ENCODE measurements at places on chromosomes 7 and 10.

DNA sequence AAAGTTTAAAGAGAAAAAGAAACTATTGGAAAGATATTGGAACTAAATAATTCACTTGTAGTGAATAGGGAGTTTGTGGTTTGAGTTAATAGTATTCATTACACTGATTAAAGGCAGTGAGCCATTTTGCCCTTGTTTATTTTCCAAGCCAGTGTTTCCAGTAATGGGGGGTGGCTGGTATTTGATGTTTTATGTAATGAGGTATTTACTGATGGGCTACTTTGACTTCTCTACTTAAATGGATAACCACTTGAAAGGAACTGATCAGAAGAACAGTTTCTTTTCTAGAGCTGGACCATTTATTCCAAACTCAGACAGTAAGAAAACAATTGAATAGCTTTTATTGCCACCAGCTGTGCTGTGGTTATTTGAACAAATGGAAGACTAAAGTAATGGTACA, 227.0 kb upstream of the HDAC9 start:
- DNase-seq = no peak

GRCh38 chr10:5355594-5356301, 9.0 kb upstream of the UCN3 start:
- no peak for DNase-seq

DNA sequence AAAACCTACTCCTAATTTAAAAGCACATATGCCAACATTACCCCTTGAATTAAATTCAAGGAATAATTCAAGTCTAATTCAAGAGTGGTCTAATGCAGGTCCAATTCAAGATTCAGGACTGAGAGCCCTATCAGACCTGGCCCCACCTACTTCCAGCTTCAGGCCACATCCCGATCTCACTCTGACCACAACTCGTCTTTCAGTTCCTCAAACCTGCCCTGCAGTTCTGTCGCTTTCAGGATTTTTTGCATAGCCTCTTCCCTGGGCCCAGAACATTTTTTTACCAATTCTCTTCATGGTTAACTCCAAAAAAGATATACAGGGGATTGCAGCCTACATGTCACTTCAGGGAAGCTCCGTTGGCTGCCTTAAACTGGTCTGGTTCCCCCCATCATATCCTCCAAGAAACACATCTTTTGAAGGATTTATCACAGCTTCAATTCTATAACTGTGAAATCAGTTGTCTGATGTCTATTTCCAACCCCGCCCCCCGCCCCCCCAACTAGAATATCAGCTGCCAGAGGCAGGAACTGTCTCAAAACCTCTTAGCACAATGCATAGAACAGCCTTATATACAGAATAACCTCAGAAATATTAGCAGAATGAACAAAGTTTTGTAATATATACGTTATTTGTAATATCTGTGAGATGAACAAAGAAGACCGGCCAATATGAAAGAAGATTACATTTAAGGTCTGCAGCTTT, 20.8 kb downstream of the CCDC6 start:
- no peak for DNase-seq

DNA sequence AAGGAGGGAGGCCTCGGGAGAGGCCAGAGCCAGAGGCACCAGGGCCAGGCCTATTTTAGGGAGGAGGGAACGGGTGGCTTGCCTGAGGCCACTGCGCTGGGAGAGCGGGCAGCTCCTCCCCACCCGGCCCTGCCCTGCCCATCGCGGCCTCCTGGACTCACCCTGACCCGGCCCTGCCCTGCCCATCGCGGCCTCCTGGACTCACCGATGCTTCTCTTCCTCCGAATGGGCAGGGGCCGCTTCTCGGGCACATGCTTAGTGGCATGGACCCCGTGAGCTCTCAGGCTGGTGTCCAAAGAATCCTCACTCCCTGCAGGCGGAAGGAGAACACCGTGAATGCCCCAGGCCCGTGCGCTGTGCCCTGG, 7.5 kb downstream of the PDGFA start:
- DNase-seq = no peak

- no peak for DNase-seq
Measured at GRCh38 chr10:117884093-117884492, 162.6 kb downstream of the RAB11FIP2 start.

DNA sequence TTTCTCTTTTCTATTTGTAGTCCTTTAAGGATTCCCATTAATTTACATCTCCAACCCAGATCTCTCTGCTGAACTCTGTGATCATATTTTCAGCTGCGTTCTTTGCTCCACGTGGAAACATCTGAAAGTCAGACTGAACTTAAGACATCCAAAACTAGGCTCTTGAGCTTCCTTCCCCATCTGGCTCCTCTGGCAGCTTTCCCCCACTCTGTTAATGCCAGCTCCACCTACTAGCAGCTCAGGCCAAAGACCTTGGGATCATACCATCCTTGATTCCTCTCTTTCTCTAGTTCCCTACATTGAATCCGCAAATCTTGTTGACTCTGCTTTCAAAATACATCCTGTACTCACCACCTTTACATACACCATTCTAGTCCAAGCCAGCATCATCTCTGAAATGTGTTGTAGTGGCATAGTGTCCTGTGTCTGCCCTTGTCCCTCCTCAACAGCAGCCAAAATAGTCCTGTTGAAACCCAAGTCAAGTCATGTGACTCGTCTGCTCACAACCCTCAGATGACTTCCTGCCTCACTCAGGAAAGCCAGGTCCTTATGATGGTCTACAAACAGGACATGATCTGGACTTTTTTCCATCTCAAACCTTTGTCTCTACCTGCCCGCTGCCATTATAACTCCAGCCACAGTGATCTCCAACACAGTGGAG, 7.0 kb downstream of the REEP3 start:
- DNase-seq = no peak

DNA sequence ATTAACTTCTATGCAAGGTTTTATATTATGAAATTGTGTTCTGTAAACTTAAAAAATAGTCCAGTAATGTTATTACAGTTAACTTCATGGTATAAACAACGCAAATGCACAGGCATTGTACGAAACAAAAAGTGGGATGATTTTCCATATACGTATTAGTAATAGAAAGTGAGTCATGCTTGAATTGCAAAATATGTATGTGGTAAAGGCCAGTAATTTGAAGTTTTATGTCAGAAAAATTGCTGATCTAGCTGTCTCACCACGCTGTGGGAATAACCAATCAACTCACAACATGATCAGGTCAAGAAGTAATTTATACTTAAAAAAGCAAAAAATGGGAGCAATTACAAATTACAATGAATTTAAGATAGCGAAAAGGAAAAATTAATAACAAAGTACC, 37.0 kb upstream of the GLI3 start:
- DNase-seq = no peak

GRCh38 chr10:71696628-71697326, 22.8 kb downstream of the C10orf105 start:
- DNase-seq = peak; percentile 43

DNA sequence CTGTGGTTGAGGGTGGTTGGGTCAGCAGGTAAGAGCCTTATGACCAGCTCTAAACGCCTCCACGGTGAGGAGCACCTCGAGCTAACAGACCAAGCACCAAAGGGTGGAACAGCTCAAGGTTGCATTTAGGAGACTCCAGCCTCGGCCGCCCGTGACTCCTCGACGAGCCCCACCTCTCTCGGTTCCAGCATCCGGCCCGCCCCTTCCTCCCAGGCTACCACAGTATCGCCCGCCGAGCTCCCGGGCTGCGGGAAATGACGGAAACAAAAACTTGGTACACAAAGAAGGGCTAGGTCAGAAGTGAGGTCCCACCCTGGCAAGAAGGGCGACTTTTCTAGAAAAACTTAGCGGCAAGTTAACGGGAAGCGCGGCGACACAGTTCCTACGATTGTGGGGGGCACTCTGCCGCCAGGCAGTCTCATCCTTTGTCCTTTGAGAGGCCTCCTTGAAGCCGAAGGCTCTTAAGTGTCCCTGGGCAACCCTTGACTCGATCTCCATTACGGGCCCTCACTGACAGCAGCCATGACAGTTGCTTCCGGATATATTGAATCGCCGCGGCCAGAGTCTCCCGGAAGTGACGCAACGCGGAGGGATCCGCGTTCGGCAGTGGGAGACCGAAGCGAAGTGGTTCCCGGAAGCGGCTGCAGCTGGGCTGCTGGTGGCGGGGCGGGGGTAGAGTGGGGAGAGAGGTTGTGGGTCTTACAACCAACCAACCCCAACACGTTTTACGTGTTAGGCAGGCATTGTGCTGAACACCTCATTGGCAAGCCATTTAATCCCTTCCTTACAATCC, 40.2 kb upstream of the ZNF518A start:
- DNase-seq = peak; percentile 76

GRCh38 chr10:129411772-129412171, 55.3 kb upstream of the MGMT start:
- DNase-seq = no peak

DNA sequence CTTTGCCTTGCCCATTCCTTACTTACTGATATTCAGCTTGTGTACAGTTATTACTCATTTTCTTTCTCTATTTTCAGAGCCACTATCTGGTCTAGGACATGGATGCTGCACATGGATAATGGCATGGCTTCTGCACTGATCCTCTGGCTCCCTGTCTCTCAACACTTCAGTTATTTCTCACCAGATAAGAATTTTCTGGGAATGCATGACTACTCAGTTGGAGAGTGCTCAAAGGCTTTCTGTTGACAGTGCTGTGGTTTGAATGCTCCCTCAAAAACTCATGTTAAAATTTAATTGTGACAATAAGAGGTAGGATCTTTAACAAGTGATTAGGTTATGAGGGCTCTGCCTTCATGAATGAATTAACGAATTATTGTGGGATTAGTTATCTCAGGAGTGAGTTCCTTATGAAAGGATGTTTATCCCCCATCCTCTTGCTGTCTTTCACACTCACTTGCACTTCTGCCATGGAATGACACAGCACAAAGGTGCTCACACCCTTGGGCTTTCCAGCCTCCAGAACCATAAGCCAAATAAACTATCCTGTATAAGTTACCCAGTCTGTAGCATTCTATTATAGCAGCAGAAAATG, 16.1 kb upstream of the PIK3CG start:
- no peak for DNase-seq

DNA sequence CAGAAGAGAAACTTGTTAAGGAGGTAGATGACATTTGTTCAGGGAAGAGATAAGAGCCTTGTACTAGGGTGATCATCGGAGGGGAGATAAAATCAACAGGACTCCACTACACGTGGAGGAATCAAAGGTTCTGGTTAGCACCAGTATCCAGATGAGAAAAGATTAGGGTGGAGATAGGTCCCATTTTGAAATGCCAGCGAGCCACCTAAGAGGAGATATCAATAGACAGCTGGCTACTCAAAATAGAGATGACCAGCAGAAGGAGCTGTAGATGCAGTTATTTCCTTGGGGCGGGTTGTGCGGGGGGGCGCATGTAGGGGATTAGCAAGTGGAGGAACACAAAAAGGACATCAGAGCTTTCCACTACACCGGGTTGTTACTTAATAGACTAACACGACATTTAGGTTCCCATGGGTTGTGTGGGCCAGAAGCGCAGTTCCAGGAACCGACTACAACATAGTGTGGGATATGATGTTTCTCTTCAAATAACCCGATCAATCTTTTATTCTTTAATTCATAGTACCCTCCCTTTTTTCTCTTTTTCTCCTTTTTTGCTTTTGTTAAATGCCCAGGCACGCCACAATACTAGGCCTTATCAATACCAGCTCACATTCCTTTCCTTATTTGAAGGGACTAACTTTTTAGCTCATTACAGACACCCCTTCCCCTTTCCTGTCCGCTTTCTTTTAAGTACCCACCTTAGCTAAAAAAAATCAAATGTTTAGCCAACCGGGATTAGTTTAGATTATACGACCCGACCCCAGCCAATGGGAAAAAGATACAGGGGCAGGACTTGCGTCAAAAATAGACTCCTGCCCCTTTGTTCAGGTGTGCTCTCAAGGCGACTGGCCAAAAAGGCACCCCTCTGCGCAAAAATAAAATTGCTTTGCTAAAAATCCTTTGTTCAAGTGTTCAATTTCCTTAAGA, 2.0 kb upstream of the KIF11 start:
- no peak for DNase-seq

DNA sequence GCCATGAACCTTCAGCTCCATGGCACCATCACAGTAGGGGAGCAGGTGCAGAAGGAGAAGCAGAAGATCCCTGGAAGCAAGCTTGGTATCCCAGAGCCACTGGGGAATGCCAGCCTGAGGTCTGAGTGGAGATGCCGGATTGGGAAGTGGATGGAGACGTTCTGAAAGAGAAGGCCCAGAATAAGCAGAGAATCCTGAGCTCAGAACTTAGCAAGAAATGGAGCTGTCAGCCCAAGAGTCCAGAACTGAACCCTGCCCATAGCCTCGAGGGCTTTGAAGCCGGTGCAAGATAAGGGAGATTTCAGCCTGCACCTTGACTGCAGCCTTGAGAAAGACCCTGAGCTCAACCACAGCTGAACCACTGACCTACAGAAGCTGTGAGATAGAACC, 13.9 kb upstream of the GDF10 start:
- no peak for DNase-seq

- no peak for DNase-seq
Measured at GRCh38 chr7:40969641-40970040, 733.2 kb downstream of the INHBA start.

DNA sequence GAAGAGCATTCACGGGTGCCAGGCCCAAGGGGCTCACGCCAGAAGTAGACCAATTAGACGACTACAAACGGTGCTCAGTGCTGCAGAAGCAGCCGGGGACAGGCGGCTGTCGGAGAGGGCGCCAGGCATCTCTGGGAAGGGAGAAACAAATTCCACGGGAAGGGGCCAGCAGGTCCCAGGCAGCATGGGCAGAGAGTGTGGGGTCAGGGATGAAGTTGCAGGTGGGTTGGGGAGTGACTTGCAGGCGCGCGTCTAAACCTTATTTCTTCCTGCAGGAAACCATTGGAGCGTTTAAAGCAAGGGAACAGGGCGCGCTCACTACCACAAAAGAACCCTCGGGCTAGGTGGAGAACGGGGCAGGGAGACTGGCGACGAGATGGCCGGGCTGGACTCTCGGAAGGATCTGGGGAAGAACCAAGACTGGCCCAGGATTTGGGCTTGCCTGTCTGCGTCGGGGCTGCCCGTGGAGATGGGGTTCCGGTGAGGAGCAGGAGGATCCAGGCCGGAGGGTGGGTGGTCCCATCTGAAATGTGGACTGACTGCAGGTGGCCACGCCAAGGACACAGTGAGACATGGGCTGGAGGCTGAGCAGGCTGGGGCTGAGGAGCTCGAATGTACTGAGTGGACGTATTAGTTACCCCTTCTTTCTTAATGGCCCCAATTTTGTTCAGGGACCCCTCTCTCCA, 116.3 kb upstream of the DIP2C start:
- no peak for DNase-seq

DNA sequence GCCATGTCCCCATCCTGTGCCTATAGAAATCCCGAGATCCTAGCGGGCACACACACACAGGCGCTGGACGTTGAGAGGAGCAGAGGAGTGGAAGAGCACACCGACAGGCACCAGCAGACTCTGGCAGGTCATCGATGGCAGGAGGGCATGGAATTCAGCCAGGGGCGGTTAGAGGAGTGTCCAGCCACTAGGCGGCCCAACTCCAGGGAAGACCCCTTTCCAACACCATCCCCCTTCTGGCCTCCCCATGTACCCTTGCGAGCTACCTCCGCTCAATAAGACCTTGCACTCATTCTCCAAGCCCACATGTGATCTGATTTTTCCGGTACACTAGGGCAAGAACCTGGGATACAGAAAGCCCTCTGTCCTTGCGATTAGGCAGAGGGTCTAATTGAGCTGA, 356.0 kb upstream of the DPP6 start:
- no peak for DNase-seq

GRCh38 chr7:92134271-92135051, at the start of gene CYP51A1:
Gene CYP51A1 (minus strand): TSS chr7:92134477. CDS start chr7:92134364, 113 bp downstream.
- peak; percentile 95 for DNase-seq

- DNase-seq = no peak
Measured at GRCh38 chr7:1460821-1461645, 1.8 kb upstream of the MICALL2 start.
